HT1080 (cell line): ENCODE measurements at places on chromosomes 11 and 22. TPM values are rescaled to one million over a fixed set of nuclear protein-coding genes. Genes with fewer than 3 reads are reported as not detected.

DNA sequence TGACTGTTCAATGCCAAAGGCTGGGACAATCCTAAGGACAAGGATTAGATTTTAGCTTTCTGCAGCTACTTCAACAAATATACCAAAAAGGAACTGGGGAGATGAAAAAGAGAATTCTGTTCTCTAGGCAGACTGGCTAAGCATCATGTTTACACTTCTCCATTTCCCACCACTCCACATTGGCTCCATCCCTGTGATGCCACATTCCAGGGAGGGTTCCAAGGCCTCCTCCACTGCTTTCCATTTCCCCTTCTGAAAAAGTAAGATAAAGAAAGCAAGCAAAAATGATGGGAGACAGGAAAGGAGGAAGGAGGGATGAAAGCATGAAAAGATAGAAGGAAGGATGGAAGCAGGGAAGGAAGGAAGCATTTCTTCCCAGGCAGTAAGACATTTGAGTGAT is 315.8 kb downstream of the BLID start:
- no peak for DNase-seq

The TMEM45B gene
- not detected in 2 replicates for total RNA-seq

- no peak for DNase-seq
Observed at GRCh38 chr11:70020336-70021214, 57.5 kb upstream of the ANO1 start.

The POU2AF2 gene
- not detected in 2 replicates for total RNA-seq

GRCh38 chr11:131815590-131815989 is 445.2 kb downstream of the NTM start:
- no peak for DNase-seq

DNA sequence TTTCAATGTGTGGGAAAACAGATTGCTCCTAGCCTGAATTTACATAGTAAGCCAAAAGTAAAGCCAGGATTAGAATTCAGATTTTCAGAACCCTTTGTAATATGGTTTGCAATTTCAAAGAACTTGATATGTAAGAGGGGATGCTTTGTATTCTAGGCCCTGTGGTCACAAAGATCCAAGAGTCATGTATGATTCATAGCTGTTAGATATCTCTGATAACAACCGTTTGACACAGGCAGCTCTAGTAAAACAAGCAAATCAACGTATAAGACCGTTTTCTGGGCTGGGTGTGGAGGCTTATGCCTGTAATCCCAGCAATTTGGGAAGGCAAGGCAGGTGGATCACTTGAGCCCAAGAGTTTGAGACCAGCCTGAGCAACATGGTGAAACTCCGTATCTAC is 79.6 kb downstream of the EMSY start:
- peak; percentile 40 for DNase-seq
